ENCODE measurements at places on chromosomes 6 and 20.

GRCh38 chr6:83853178-83854000 lies at the start of gene RIPPLY2:
Gene RIPPLY2 (plus strand): TSS chr6:83853360. CDS start chr6:83853417, 57 bp downstream.
- no peak for DNase-seq

GRCh38 chr6:118186672-118187567 lies 279.9 kb downstream of the SLC35F1 start:
- DNase-seq, result no peak

DNA sequence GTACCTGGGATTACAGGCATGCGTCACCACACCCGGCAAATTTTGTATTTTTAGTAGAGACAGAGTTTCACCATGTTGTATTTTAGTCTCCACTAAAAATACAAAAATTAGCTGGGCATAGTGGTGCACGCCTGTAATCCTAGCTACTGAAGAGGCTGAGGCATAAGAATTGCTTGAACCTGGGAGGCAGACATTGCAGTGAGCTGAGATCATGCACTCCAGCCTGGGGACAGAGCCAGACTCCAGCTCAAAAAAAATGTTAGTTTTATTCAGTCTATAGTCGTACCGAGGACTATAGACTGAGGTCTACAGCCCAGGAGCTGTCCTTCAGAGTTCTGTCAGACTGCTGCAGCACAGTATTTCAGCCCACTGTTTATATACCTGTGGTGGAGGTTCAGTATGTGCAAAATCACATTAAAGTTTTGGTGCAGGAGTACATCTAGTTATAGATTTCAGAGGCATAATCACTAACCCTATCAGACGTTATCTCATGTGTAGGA lies 3.6 kb upstream of the CASP8AP2 start:
- no peak for DNase-seq

GRCh38 chr20:6641012-6641411 lies 126.5 kb upstream of the BMP2 start:
- no peak for DNase-seq

GRCh38 chr6:9766240-9766915 lies 648.5 kb downstream of the TFAP2A start:
- no peak for DNase-seq

DNA sequence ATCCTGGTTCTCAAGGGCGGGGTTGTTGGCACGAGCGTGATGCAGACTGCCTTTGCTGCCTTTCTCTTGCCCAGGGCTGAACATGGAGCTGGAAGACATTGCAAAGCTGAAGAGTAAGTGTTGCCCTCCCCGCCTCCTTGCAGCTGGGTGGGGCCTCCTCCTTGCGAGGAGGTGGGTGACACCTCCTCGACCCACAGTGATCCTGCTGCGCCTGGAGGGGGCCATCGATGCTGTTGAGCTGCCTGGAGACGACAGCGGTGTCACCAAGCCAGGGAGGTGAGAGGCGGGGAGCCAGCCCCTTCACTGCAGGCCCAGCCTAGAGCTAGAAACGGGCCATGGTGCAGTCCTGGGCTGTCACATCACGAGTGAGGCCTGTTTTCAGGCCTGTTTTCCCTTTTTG lies 18.4 kb upstream of the TNFRSF6B start:
- no peak for DNase-seq

DNA sequence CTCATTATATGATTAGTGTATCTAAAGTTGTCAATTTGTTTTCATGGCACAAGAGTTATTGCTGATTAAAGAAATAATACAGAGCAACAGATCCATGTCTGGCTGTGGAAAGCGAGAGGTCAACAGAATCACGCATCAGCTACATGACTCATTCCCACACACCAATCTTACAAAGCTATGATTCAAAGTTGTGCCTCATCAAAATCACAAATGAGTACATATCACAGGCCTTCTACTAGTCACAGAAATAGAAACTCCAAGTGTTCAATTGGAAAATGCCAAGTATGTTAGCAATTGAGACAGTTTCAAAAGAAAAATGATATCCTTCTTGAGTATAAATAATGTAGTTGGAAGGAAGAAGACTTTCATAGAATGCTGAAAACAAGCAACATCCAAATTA lies 57.8 kb upstream of the NKAIN2 start:
- DNase-seq, result no peak

DNA sequence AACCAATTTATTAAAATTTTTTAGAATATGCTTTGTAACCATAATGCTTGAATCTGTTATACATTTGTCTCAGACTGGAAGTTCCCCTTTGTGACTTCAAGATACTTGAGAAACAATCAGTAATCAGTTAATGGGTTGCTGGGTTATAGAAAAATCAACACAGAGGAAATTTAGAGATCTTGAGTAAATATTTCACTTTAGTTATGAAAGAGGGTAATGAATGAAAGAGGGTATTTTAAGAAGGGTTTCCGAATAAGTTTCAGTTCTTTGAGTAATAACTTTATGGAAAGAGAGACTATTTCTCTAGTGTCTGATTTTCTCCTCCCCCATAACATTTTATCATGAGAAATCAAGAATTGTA lies 21.4 kb downstream of the ZFAND3 start:
- DNase-seq, result no peak

- DNase-seq, result no peak
Measured at GRCh38 chr6:33314943-33315792, 1.3 kb upstream of the TAPBP start.

DNA sequence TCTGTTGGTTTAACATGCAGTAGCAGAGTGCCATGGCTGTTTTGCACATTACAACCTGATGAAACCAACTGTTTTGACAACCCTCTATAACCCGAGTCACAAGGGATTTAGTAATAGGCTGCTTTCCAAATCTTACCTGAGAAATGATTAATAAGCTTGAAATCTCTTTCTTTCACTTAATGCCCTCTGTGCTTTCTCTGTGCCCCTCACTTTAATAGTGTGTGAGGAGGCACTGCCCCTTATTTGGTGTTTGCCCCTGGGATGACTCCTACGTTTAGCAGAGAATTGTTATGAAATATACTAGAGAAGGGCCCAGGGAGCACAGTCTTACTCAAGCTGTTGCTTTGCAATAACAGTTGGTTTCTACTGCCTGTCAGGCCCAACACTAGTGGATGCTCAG lies 31.0 kb upstream of the PTCHD4 start:
- no peak for DNase-seq

- no peak for DNase-seq
Measured at GRCh38 chr6:6796818-6797217, 208.3 kb downstream of the LY86 start.

DNA sequence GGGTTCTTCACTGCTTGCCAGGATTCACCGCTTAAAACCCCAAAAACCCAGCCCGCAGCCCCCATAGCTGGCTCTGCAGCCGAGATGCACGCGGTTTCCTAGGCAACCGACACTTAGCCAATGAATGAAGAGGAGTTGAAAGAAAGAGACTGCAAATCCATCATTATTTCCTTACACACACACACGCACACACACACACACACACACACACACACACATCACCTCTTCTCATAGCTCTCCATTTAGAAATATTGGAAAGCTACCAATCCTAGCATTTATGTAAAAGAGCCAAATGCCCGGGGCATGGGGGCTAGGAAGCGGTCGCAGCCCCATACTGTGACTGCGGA lies 3.4 kb upstream of the TUBB2B start:
- no peak for DNase-seq

GRCh38 chr20:2869381-2869780 lies 3.9 kb upstream of the PTPRA start:
- DNase-seq, result no peak

GRCh38 chr6:40425192-40425919 lies 161.8 kb downstream of the LRFN2 start:
- no peak for DNase-seq

DNA sequence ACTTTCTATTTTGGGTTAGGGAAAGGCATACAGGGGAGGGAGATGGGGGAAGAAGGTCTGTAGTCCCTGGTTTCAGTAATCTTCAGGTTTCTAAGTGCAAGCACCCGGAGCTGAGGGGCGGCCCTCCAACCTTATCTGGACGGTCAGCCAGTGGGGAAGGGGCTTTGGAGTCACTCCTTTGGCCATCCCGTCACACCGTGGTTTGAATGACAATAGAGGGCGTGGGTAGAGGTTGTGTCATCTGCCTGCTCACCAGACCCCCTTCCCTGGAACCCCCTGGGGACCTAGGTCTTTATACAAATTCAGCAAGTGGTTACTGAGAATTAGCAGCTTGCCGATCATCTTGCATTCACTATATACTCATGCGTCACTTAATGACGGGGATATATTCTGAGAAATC lies 29.1 kb downstream of the STK35 start:
- no peak for DNase-seq

GRCh38 chr6:112560651-112561050 lies 213.5 kb downstream of the RFPL4B start:
- DNase-seq, result no peak

DNA sequence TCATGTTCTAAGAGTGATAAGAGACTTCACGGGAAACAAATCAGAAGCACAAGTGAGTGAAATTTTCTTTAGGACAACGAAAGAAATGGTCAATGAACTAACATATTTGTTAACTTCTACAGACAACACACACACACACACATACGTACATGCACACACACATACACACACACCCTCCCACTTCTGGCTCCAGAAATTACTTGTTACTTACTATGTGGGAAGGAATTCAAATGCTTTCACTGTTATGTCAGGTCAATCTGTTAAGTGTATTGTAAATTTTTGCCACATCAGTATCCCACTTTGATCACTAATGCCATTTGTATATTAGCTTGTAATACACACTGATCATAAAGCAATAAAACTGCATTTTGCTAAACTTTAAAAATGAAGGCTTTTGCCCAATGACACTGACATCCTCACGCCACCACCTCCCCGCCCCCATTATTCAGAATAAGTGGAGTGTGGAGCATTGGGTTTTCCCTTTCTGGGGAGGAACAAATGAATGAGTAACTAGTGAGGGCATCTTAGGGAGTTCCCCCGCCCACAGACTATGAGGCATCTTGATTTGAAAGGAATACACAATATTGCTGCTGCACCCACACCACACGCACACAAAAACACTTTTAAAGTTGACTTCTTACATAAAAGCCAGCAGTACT lies 76.2 kb downstream of the ATXN1 start:
- peak; percentile 78 for DNase-seq

DNA sequence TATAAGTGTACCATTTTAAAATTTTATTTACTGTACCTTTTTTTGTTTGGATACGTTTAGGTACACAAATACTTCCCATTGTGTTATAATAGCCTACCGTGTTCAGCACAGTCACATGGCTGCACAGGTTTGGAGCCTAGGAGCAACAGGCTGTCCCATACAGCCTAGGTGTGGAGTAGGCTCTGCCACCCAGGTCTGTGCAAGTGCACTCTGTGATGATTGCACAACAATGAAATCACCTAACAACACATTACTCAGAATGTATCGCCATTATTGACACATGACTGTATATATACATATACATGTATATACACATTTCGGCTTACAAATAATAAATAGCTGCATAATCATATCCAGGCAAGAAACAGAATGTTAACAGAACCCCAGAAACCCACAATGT lies 15.4 kb downstream of the SERAC1 start:
- no peak for DNase-seq

GRCh38 chr6:136371959-136372358 lies 82.3 kb upstream of the BCLAF1 start:
- DNase-seq, result no peak
